ENCODE measurements at places on chromosomes 6 and 20.

- H3K4me3 ChIP-seq, result no peak overlapping the region
- H3K27me3 ChIP-seq, result no peaks in the 10 kb centered on the region
- no peaks in the 10 kb centered on the region for H3K4me1 ChIP-seq
- no peak overlapping the region for H3K27ac ChIP-seq
- H3K36me3 ChIP-seq, result no peaks in the 10 kb centered on the region
Measured at GRCh38 chr6:11665604-11666326, 112.8 kb downstream of the ADTRP start.

DNA sequence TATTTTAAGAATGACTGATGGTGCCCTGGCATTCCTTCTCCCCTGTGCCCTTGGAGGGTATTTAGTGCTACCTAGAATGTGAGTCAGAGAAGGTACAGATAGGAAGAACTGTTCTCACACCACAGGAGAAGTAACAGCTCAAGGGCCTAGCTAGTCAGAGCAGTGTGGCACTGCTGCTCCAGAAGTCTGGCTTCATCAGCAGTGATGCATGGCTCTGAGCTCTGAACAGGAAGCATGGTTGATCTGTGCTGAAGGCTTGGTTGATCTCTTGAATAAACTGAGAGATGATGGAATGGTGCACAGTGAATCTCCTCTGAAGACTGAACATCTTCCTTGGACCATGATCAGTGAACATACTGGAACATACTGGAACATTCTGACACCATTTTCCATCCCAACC, 425.3 kb upstream of the SLC35B3 start:
- H3K27ac ChIP-seq, result no peak overlapping the region
- no peaks in the 10 kb centered on the region for H3K36me3 ChIP-seq
- no peaks in the 10 kb centered on the region for H3K27me3 ChIP-seq
- no peak for DNase-seq
- H3K4me3 ChIP-seq, result no peak overlapping the region

GRCh38 chr20:35698298-35699126, 640 bp downstream of the NFS1 start:
- peaks cover 76% of the 10 kb centered on the region for H3K36me3 ChIP-seq
- H3K27ac ChIP-seq, result peak overlapping the region; percentile 82
- peak; percentile 81 for DNase-seq

DNA sequence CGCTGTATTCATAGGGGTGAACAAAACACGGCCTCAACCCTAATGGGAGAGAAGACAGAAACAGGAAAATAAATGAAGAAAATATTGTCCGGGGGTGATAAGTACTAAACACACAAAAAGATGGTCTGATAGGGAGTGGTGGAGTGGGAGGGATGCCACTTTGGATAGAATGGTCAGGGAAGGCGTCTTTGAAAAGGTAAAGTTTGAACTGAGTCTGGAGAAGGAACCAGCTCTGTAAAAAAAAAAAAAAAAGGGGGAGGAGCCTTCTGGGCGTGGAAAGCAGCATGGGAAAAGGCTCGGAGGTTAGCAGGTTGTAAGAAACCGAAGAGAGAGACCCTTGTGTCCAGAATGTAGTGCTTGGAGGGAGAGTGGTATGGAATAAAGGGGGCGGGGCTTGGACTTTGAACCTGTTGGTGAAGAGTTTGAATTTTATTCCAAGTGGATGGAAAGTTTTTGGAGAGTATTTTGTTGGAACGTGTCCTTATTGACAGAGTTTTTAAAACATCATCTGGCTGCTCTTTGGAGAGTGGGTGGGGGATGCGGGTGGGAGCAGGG, 1.8 kb downstream of the CHMP4B start:
- DNase-seq, result no peak
- peak overlapping the region; percentile 90 for H3K4me3 ChIP-seq
- H3K36me3 ChIP-seq, result peaks cover 17% of the 10 kb centered on the region
- H3K27me3 ChIP-seq, result no peaks in the 10 kb centered on the region
- H3K27ac ChIP-seq, result peak overlapping the region; percentile 91
- H3K4me1 ChIP-seq, result peaks cover 7% of the 10 kb centered on the region

DNA sequence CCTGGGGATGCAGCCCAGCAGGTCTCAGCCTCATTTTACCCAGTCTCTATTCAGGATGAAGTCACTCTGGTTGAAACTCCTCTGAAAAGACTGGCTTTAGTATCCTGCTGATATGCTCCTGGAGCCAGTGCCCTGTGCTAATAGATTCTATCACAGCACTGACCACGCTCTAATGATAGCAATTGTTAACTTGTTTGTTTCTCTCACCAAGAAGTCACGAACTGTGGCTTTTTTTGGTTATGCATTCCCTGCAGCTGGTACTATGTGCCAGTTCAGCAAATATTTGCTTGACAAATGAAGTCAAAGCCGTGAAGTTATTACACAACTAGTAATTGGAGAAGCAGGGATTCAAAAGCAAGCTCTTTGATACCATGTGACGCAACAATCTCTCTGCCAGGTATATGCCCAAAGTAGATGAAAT, 754.6 kb downstream of the KIF16B start:
- H3K27ac ChIP-seq, result no peak overlapping the region
- H3K36me3 ChIP-seq, result no peaks in the 10 kb centered on the region
- no peaks in the 10 kb centered on the region for H3K27me3 ChIP-seq

DNA sequence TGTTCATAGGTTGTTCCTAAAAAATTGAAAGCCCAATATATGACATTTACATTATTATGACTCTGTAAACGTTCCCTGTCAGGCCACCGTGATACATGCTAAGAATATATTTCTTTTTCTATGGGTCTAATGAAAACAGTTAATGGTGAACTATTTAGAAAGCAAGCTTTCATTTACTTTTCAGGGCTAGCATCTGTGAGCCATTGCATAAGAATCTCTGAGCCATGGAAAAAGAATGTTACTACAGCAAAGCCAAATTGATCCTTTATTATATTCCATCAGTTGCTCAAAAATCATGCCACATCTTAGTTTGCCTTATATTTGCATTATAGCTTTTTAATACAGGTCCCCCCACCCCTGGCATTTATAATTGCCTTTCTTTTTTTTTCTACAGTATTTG, 275.5 kb downstream of the ZFAND3 start:
- H3K27ac ChIP-seq, result peak overlapping the region; percentile 18
- peaks cover 7% of the 10 kb centered on the region for H3K4me1 ChIP-seq
- H3K27me3 ChIP-seq, result no peaks in the 10 kb centered on the region

All from RWPE2 (cell line).